ENCODE measurements at places on chromosomes 11 and 22. TPM values are rescaled to one million over a fixed set of nuclear protein-coding genes. Genes with fewer than 3 reads are reported as not detected.

Gene ZNHIT2
- 11.8 TPM for total RNA-seq

Gene EML3
- total RNA-seq = 47.0 TPM

GRCh38 chr22:41429232-41429950, 17.2 kb downstream of the TOB2 start:
- no peaks in the 10 kb centered on the region for H3K4me1 ChIP-seq
- H3K4me3 ChIP-seq = no peak overlapping the region
- H3K27ac ChIP-seq = no peak overlapping the region
- no peaks in the 10 kb centered on the region for H3K27me3 ChIP-seq

Gene BLID
- not detected for total RNA-seq

Gene PYGM
- total RNA-seq = 1.4 TPM

DNA sequence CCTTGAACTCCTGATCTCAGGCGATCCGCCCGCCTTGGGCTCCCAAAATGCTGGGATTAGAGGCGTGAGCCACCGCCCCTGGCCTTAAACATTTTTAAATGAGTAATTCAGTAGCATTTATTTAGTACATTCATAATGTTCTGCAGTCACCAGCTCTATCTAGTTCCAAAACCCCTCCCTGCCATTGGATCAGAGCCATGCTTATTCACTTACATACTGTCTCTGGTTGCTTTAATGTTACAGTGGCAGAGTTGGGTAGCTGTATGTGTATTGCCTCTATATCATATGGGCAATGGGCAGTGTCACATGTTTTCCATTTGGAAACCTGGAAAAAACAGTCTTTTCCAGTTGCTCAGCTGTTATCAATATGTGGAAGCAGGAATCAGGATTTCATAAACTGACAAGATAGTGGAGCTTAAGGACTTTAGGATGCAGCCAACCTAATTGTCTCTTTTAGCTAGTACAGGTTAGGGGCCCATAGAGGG, 10.5 kb downstream of the COA4 start:
- H3K27ac ChIP-seq = no peak overlapping the region
- H3K27me3 ChIP-seq = no peaks in the 10 kb centered on the region
- no peaks in the 10 kb centered on the region for H3K4me1 ChIP-seq

- H3K36me3 ChIP-seq = no peaks in the 10 kb centered on the region
- no peak for DNase-seq
- H3K27ac ChIP-seq = no peak overlapping the region
Observed at GRCh38 chr11:103963648-103964047, 72.8 kb upstream of the DDI1 start.

DNA sequence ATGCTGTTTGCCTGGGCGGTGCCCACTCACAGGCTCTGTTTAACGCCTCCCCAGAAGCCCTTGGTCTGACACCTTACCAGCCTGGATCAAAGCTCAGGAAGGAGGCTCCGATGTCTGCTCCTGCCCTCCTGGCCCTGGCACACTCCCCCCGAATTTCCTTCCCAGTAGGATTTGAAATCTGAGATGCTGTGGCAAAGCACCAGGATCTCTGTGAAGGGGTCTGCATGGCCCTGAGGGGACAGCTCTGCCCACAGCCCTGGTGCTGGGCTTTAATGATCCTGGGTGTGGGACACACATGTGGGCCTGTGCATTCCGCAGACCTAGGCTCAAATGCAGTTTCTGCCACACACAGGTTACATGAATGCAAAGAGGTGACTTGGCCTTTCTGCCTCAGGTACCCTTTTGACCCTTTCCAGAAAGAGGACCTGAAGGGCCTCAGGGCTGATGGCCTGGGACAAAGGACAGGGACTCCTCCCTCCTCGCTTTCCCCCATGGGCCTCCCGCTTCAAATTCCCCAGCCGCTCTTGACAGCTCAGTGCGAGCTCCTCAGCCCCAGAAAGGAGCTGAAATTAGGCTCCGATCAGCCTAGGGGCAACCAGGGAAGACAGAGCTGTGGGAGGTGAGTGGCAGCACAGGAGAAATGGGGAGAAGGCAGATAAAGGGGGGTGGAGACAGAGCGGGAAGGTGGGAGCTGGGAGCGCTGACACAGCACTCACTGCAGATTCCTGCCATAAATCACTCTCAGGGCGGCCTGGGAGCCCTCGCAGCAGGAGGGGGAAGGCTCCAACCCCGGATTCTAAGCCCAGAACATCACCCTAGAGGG, 41.3 kb downstream of the TRIM29 start:
- H3K27me3 ChIP-seq = peaks cover 54% of the 10 kb centered on the region
- DNase-seq = no peak
- no peak overlapping the region for H3K4me3 ChIP-seq
- H3K27ac ChIP-seq = no peak overlapping the region
- H3K36me3 ChIP-seq = no peaks in the 10 kb centered on the region
- H3K4me1 ChIP-seq = peaks cover 16% of the 10 kb centered on the region

Gene MS4A7
- total RNA-seq = not detected

DNA sequence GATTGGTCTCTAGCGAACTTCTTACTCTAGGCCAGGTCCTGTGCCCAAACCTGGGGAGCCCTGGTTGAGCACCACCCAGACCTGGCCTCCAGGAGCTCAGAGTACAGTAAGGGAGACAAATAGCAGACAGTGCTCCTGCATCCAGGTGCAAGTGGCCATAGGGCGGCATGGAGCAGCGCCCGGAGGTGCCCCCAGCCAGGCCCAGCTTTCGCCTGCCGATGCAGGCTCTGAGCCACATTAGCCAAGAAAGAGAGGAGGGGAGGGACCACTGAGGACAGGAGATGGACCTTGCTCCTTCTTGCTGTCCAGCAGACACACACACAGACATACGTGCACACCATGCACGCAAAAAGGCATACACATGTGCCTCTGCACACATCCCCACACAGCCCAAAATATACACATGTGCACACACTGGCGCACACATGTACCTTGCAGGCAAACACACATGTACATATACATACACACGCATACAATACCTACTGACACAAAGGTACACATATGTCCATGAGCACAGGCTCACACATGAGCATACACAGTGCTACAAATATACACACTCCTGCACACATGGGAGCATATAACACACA, 68.7 kb upstream of the FGF3 start:
- no peaks in the 10 kb centered on the region for H3K36me3 ChIP-seq
- peaks cover 15% of the 10 kb centered on the region for H3K27me3 ChIP-seq
- H3K27ac ChIP-seq = no peak overlapping the region
- no peak overlapping the region for H3K4me3 ChIP-seq
- DNase-seq = no peak
- peaks cover 6% of the 10 kb centered on the region for H3K4me1 ChIP-seq

DNA sequence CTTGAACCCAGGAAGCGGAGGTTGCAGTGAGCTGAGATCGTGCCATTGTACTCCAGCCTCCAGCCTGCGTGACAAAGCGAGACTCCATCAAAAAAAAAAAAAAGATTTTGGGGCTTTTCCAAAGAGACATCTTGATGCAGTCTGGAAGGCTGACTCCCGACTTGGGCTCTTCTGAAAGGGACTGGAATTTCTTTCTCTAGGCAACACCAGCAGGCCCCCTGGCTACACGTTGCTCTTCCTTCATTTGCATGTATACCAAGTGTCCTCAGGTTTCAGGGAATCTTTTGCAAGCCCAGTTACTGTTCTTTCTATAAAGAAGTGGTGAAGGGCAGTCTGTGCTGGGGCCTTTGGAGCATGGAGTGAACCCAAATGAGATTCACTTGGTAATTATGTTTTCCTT, 211.0 kb downstream of the GRIK4 start:
- no peak overlapping the region for H3K27ac ChIP-seq
- H3K36me3 ChIP-seq = no peaks in the 10 kb centered on the region
- DNase-seq = no peak
- no peak overlapping the region for H3K4me3 ChIP-seq
- peaks cover 10% of the 10 kb centered on the region for H3K4me1 ChIP-seq

Gene TRPM5
- total RNA-seq = 0.84 TPM

GRCh38 chr11:32225571-32226285, 134.9 kb downstream of the RCN1 start:
- no peak overlapping the region for H3K4me3 ChIP-seq
- H3K36me3 ChIP-seq = no peaks in the 10 kb centered on the region
- H3K27me3 ChIP-seq = peaks cover 24% of the 10 kb centered on the region
- H3K27ac ChIP-seq = no peak overlapping the region
- no peak for DNase-seq

DNA sequence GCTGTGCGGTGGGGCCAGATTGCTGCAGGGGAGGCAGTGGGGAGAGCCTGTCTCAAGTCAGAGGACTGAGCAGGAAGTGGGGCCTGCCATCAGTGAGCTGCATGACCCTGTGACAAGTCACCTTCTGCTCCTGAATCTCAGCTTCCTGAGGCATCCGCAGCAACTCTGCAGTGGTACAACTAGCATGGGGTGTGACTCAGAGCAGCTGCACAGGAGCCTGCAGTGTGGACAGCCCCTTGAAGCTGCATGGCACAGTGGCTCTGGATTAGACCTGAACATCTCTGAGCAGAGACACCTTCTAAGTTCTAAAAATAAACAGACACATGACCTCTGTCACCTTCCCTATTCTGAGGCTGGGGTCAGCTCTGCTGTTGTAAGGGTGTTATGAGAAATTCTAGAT, 18.0 kb downstream of the FAM227A start:
- no peak for DNase-seq
- no peak overlapping the region for H3K4me3 ChIP-seq
- H3K27me3 ChIP-seq = no peaks in the 10 kb centered on the region

DNA sequence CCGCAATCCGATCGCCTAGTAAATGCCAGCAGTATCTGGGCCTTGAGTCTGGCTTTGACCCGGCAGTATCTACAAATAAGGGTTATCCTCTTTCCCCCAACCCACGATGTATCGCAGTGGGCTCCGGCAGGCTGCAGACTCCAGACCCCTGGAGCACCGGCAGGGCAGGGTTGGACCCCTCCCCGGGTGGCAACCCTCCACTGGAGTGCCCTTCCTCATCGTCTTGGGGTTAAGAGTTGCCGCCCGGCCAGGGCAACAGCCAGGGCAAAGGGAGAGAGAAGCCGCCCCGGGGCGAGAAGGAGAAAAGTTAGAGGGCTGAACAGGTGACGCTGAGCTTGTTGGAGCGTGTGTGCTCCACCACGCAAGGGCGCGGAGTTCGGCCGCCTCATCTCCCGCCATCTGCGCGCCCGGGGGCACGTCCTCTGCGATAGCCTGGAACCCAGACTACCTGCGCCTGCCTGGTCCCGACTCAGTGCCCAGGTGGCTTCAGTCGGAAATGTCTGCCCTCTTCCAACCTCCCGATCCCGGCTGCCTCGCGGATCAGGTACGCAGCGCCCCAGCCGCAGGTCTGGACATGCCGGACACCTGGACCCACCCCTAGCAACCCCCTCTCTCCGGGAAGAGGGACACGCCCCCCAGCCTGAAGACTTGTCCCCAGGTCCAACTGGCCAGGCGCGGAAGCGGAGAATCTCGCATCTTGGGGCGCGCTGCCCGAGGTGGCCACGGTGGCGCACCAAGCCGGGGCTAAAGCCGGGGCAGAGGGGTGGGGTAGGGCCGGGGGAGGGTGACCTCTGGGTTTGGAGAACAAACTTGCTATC, 1.2 kb downstream of the DSCAML1 start:
- H3K4me3 ChIP-seq = peak overlapping the region; percentile 65
- peak overlapping the region; percentile 77 for H3K27ac ChIP-seq
- H3K27me3 ChIP-seq = peaks cover 83% of the 10 kb centered on the region
- H3K36me3 ChIP-seq = no peaks in the 10 kb centered on the region
- peaks cover 2% of the 10 kb centered on the region for H3K4me1 ChIP-seq
- DNase-seq = no peak

- no peak overlapping the region for H3K27ac ChIP-seq
- no peak overlapping the region for H3K4me3 ChIP-seq
- DNase-seq = no peak
- no peaks in the 10 kb centered on the region for H3K27me3 ChIP-seq
- H3K36me3 ChIP-seq = no peaks in the 10 kb centered on the region
- no peaks in the 10 kb centered on the region for H3K4me1 ChIP-seq
Observed at GRCh38 chr11:124050748-124051147, 9.6 kb upstream of the OR10G7 start.

GRCh38 chr11:73155102-73155501, 13.0 kb upstream of the FCHSD2 start:
- peaks cover 9% of the 10 kb centered on the region for H3K27me3 ChIP-seq
- H3K36me3 ChIP-seq = no peaks in the 10 kb centered on the region
- H3K4me3 ChIP-seq = no peak overlapping the region
- peaks cover 9% of the 10 kb centered on the region for H3K4me1 ChIP-seq

DNA sequence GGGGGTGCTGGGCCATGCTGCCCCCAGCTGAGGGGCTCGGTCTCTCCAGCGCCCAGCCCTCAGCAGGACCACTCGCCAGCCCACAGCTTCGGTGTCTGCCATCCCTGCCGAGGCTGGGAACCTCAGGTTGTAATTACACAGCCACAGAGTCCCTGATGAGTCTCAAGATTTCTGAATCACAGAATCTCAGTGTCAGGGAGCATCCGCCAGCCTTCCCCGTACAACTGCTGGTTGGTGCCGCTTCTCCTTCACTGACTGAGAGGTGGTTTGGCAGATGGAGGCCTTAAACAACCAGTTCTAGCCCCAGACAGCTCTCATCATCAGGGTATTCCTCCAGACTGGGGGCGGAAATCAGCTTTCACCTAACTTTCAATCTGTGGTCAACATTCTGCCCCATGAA, 13.7 kb downstream of the PHF21B start:
- H3K27me3 ChIP-seq = no peaks in the 10 kb centered on the region
- DNase-seq = no peak
- H3K4me3 ChIP-seq = no peak overlapping the region

GRCh38 chr22:19713245-19713644, 1.1 kb upstream of the SEPTIN5 start:
- no peak for DNase-seq
- H3K27ac ChIP-seq = no peak overlapping the region
- H3K36me3 ChIP-seq = no peaks in the 10 kb centered on the region
- peak overlapping the region; percentile 79 for H3K4me3 ChIP-seq
- H3K4me1 ChIP-seq = peaks cover 2% of the 10 kb centered on the region

DNA sequence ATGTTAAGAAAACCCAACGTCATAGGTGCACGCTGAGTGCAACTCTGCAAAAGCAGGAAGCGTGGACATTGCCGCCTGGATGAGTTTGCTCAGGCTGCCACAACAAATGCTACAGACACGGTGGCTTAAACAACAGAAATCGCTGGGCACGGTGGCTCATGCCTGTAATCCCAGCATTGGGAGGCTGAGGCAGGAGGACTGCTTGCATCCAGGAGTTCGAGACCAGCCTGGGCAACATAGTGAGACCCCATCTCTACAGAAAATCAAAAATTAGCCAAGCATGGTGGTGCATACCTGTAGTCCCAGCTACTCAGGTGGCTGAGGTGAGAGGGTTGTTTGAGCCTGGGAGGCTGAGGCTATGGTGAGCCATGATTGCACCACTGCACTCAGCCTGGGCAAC, 13.4 kb upstream of the PGA3 start:
- no peak overlapping the region for H3K27ac ChIP-seq
- H3K4me1 ChIP-seq = peaks cover 4% of the 10 kb centered on the region
- H3K4me3 ChIP-seq = no peak overlapping the region
- H3K27me3 ChIP-seq = peaks cover 6% of the 10 kb centered on the region
- no peak for DNase-seq
- no peaks in the 10 kb centered on the region for H3K36me3 ChIP-seq

GRCh38 chr11:58513747-58514367, 6.0 kb upstream of the OR5B21 start:
- H3K4me1 ChIP-seq = peaks cover 9% of the 10 kb centered on the region
- H3K4me3 ChIP-seq = no peak overlapping the region
- DNase-seq = peak; percentile 32
- no peak overlapping the region for H3K27ac ChIP-seq
- H3K36me3 ChIP-seq = no peaks in the 10 kb centered on the region

- H3K36me3 ChIP-seq = no peaks in the 10 kb centered on the region
- no peak overlapping the region for H3K4me3 ChIP-seq
- no peaks in the 10 kb centered on the region for H3K27me3 ChIP-seq
- peak overlapping the region; percentile 49 for H3K27ac ChIP-seq
- no peak for DNase-seq
- peaks cover 16% of the 10 kb centered on the region for H3K4me1 ChIP-seq
Observed at GRCh38 chr11:63537293-63538101, 889 bp downstream of the PLAAT4 start.
